ENCODE measurements at places on chromosomes 13 and 19.

- DNase-seq = no peak
These were observed 14.8 kb downstream of the OPA3 start for GRCh38 chr19:45569619-45570421.

GRCh38 chr19:38389957-38390924, 1.7 kb downstream of the SPRED3 start:
- no peak for DNase-seq

GRCh38 chr19:29079356-29080032, 133.5 kb downstream of the UQCRFS1 start:
- no peak for DNase-seq

- DNase-seq = no peak
These were observed 6.8 kb downstream of the KANK2 start for GRCh38 chr19:11190501-11190900.

All from GM19239 (cell line).